ENCODE measurements at places on chromosomes 6 and 20.

- DNase-seq = peak; percentile 46
Measured at GRCh38 chr20:22379472-22379871, 204.9 kb downstream of the FOXA2 start.

DNA sequence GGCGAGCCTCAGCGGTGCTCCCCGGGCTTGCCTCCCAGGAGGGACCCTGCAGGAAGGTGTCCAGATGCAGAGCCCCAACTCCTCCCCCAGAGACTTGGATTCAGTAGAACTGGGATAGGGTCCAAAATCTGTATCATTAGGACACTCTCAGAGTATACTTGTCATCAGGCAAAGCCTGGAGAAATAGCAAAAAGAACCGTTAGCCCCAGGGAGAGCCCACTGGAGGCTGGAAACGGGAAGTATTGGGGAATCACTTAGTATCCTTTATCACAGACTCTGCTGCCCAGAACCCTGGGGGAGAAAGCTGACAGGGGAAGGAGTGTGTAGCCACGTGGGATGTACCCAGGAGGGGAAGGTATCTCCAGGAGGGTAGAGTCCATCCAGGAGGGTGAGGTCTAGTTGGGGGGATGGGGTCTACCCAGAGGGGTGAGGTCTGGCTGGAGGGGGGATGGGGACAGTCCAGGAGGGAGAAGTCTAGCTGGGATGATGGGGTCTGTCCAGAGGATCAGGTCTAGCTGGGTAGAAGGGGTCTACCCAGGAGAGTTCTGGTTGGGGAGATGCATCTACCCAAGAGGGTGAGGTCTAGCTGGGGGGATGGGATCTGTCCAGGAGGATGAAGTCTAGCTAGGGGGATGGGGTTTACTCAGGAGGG, 107.2 kb downstream of the LY86 start:
- no peak for DNase-seq

DNA sequence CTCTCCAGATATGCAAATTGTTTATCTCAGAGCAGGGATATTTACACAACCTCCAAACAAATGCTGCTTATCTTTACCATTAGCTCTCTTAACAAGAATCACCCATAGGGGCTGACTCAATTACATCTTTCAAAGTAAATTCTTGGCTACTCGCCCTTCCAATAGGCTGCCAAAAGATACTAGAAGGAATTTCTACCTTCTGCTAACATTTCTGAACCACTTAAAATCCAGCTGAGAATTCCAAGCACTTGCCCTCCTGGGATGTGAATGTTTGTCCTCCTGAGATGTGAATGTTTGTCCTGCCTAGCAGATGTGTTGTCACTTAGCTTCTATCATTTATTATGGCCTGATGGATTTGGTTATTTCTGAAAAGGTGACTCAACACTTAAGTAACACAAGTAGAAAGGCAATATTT, 388.0 kb downstream of the GJA1 start:
- DNase-seq = no peak

DNA sequence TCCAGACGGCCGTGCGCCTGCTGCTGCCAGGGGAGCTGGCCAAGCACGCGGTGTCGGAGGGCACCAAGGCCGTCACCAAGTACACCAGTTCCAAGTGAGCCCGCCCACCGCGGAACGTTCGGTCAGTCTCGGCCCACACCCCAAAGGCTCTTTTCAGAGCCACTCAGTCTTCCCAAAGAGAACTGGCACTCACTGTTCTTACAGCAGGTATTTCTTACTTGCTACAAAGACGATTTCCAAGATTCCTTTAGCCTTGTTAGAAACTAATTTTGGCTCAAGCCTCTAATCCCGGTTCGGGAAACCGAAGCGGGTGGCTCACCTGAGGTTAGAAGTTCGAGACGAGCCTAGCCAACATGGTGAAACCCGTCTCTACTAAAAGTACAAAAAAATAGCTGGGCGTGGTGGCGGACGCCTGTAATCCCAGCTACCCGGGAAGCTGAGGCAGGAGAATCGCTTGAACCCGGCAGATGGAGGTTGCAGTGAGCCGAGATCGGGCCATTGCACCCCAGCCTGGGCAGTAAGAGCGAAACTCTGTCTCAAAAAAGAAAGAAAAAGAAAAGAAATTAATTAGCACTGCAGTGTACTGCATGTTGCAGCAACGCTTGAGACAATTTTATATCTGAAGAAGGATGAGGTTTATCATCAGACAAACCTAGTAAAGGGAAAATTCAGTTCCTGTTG, 73.1 kb downstream of the OR2B2 start:
- DNase-seq = peak; percentile 45

- DNase-seq = peak; percentile 51
Measured at GRCh38 chr6:15956205-15957106, 172.4 kb upstream of the MYLIP start.

DNA sequence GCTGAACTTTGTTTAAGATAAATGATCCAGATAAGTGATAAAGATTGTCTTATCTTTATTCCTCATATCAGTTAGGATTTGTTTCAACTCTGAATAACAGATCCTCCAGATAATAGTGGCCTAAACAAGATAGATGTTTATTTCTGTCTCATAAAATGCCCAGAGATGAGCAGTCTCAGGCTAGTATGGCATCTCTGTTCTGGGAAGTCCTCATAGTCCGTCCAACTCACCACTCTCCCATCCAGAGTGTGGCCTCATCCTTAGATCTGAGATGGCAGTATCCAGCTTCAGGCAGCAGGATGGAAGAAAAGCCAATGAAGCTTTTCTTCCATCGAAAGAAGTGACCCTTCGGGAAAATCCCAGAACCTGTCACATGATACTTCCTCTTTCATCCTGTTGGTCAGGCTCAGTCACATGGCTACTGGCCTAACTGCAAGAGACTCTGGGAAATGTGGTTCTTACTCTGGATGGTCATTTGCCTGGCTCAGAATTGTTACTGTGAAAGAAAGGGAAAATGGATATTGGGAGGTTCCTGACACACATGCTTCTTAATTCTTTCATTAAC, 29.4 kb upstream of the TAGAP start:
- DNase-seq = peak; percentile 35

DNA sequence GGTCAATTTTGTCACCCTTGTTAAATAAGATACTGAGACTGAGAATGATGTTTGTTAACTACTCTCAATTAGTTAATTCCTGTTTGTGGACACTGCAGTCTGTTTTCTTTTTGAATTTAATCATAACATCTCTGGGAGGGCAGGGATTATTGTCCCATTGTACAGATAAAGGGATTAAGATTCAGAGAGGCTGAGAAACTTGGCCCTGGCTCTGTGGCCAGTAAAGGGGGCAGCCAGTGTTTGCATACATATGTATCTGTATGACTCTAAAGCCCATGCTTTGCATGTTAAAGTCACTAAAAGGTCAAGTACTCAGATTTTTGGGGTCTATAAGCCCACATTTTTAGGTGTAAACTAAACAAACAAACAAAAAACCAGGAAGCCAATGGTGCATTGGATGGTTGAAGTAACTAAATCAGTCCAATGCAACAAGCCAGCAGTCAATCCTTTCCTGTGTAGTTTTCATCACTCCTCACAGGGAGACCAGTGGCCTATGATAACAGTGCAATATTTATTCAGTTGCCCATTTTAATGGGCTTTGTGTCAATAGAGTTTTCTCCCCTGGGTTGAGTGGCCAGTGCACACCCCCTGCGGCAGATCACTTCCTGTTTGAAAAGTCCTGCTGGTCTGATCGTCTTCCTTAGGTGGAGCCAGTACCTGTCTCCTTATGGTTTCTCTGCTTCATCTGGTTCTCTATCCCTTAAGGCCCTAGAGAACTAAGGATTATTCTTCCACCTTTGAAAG, 106.7 kb downstream of the SLX4IP start:
- peak; percentile 94 for DNase-seq

GRCh38 chr6:160333841-160334240, 14.3 kb upstream of the SLC22A3 start:
- no peak for DNase-seq

- DNase-seq = no peak
Measured at GRCh38 chr6:10873374-10873773, 8.5 kb downstream of the GCM2 start.

GRCh38 chr6:2579241-2579761, 171.4 kb downstream of the MYLK4 start:
- no peak for DNase-seq

DNA sequence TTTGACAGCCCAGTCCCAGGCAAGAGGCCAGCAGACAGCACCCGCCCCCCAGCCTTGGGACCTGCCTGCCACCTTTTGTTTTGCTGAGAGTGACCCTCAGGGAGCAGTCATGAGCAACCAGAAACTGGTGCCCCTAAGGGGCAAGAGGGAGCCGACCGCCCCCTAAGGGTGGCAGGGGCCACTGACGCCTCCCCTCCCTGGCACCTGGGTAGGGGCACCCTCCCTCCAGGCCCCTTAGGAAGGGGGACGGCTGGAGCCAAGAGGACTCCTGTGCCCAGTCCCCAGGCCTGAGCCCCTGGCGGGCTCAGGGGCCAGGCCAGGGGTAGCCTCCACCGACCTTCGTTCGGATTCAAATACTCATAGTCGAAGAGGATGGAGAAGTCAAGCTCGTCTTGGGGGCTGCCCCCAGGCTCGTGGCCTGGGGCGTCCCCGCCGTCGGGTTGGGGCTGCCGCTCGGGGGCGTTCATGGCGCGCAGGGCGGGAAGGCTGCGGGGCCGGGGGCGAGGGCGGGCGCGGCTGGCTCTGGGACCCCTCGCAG, 417 bp downstream of the NFATC2 start:
- DNase-seq = no peak

DNA sequence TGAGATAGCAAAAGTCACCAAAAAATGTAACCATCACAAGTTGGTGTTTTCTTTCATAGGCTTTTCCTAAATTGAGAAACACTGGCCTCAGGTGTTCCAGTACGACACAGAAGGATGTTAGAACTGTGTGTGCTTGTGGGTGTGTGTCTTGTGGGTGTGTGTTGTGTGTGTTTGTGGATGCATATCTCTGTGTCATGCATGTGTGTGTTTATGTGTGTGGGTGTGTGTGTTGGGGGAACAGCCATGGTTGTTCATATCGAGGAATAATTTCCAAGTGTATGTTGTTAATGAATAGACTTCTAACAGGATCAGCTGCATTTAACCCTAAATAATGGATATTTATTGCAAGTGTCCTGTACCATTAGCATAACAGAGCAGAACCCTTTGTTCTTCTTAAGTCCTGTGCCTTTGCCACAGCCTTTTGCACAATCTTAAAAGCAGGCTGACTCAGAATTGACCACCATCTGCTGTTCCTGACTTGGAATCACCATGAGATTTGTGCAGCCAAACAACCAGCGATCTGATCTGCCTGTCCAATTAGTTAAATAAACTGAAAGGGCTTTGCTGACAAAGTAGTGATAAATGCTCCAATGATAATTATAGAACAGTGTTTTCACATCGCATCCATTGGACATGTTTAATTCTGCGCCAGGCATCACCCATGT, 7.6 kb downstream of the CD93 start:
- DNase-seq = no peak

DNA sequence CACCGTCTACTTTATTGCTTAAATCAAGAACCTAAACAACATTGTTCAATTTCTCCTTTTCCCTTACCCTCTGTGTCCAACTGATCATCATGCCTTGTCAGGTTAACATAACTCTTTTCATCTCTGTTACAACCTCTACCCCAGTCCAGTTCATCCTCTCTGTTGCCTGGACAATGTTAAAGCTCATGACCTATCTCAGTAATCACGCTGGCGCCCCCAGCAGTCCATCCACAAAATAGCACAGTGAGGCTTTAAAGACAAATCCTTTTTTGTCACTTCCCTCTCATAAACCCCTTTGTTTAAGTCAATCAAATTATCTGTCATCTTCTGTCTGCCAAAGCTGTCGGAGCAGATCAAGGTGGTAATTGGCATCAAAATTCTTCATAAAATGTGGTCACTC, 140.1 kb downstream of the QKI start:
- no peak for DNase-seq

DNA sequence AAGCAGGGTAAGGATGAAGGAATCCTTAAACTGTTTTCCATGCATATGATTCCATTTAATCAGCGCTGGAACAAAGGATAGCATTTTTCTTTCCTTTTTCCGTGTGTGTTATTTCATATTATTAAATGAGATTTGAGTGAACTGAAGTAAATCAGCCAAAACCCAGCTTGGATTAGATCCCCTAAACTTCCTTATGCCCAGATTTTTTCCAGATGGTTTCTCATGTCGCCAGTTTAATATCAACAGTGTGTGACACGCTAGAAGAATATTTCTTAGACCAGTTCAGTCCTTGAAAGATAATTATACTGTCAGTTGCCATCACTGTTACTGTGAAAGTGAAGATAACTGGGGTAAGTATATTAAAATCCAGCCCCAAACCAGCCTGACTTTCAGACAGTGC, 1009.4 kb downstream of the KIF16B start:
- DNase-seq = no peak

DNA sequence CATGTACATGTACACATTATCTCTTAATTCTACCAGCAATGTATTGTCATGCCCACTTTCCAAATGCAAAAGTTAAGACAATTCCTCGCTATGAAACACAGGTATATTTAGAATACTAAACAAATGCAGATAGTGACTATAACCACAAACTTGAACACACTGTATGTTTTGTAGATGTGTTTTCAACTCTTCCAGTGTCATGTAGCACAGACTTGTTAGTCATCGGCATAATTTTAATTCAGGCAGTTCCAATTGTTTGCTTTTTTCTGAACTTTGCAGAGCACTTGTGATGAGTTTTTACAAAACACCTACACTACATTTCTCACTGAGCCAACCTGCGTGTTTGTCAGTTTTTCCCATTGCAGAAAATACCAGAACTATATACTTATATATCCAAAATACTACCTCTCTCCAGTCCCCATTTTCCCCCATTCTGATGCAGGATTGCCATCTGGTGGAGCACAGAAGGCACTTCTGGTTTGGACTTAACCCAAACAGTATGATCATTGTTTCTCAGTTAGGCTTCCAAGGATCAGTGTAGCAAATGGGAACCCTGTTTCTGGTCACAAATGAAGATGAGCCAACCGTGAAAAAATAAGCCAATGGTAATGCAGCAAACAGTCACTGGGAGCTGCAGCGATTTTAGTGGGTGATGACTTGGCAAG, 143.4 kb downstream of the ADGRB3 start:
- peak; percentile 54 for DNase-seq

DNA sequence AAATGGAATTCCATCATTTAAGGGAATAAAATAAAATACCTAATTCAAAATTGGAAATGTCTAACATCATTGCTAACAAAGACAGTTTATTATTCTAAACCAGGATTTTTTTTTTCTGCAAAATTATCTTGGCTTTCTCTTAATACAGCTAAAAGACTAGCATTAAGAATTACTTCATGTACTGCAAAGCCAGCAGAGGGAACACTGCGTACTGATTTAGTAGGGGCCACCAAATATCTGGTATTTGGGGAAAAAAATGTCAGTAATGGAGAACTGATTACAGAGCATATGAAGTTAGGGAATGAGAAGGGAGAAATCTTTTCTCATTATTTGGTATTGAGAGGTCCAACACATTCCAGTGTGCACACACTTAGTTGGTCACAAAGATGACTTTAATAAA, 3.2 kb upstream of the SOX4 start:
- DNase-seq = no peak

- DNase-seq = peak; percentile 62
Measured at GRCh38 chr6:74182992-74183391, 487.0 kb downstream of the CD109 start.

GRCh38 chr6:91926361-91926760, 1339.5 kb upstream of the MAP3K7 start:
- DNase-seq = no peak

Measured in NCI-H510A treated with DMSO at 0.1 percent for 48 hours (cell line).